NCI-H2029 treated with DMSO at 0.1 percent for 48 hours (cell line): ENCODE measurements at places on chromosomes 1 and 21.

DNA sequence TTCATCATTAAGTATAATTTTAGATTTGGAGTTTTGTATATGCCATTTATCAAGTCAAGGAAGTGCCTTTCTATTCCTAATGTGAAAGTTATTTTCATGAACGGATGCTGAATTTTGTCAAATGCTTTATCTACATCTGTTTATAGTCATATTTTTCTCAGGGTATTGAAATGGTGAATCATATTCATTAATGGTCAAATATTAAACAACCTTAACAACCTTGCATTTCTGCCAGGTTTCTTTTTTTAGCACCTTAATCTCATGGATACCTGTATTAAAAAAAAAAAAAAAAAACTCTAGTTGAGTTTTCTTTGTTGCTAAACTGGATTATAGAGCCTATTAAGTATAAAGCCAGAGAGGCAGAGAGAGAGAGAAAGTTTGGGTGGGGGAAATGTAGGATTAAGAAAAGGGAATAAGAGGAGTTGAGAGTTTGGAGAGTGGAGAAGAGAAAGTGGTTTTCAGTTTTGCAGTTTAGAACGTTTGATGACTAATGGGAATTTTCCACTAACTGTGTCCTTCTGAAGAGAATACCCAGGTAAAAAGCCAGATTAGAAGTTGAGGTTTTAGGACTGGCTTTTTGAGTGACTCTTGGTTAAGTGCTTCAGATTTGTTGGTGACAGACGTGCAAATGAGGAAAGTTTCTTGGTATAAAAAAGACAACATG, 305.0 kb downstream of the HLX start:
- no peak for DNase-seq

- no peak for DNase-seq
Measured at GRCh38 chr1:197675583-197676208, 99.6 kb downstream of the DENND1B start.

- DNase-seq, result no peak
Measured at GRCh38 chr1:182383037-182383661, 8.4 kb downstream of the GLUL start.

GRCh38 chr1:174676856-174677255, 229.1 kb downstream of the GPR52 start:
- no peak for DNase-seq

DNA sequence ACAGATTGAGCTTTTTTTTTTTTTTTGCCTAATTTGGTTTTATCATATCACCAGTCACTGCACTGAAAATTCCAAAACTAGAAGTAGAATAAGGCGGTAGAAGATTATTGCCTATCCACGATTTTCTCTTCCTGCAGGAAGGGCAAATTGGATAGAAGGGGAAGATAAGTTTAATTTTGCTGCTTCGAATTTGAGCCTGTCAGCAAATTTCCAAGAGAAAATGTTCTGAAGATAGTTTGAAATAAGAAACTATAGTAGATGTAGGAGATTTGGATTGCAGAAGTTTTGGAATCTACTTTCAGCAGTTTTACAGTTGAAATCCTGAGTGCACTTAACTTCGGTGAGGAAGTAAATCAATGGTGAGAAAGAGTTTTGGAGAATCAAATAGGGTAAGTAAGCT, 164.9 kb downstream of the PTBP2 start:
- DNase-seq, result no peak

DNA sequence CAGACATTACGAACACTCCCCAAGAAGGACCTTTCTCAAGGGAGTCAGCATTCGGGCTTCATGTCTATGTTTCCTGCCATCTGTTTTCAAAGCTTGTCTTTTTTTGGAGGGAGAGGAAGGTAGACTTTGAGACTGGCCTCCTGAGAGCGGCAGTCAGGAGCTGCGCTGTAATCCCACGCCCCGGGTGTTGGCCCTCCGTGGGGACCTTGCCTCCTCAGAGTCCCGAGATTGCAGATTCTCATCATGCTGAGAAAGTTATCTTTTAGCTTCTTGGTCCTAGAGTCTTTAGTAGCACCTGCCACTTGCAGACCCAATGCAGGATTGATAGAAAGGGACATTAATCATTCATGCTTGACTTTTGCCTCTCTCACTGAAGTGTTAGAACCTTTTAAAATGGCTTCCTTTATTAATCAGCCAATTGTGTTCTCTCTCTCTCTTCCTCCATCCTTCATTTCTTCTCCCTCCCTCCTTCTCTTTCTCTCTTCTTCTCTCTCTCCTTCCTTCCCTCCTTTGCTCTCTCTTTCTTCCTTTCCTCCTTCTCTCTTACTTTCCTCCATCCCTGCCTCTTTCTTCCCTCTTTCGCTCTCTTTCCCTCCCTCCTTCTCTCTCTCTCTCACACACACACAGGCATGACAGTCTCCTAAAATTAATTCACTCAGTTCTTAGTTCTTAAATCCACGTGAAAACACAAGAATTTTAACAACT, 25.2 kb upstream of the GNPAT start:
- DNase-seq, result no peak

- DNase-seq, result no peak
Measured at GRCh38 chr1:96416111-96416595, 305.4 kb upstream of the PTBP2 start.

- DNase-seq, result no peak
Measured at GRCh38 chr1:191641420-191642260, 516.6 kb upstream of the RGS18 start.

- peak; percentile 54 for DNase-seq
Measured at GRCh38 chr1:93784538-93784937, 94.5 kb downstream of the DNTTIP2 start.

GRCh38 chr1:65514041-65514440, 93.6 kb downstream of the LEPR start:
- peak; percentile 72 for DNase-seq
